CD4-positive, alpha-beta T cell treated with Interleukin-15 for 4 hours (primary cell): ENCODE measurements at places on chromosomes 6 and 20.
A peak's percentile ranks its signal among the peaks of the same experiment; 100 is the strongest.

- DNase-seq = no peak
Observed at GRCh38 chr6:37392821-37393220, 39.0 kb downstream of the RNF8 start.

- DNase-seq = no peak
Observed at GRCh38 chr6:22062807-22063408, 233.9 kb downstream of the PRL start.

- DNase-seq = peak; percentile 95
Observed at GRCh38 chr6:30742316-30743098, at the start of gene FLOT1. Gene FLOT1 (minus strand): TSS chr6:30742687. CDS start chr6:30742189, 498 bp downstream.

- DNase-seq = no peak
Observed at GRCh38 chr6:54541541-54541940, 233.3 kb downstream of the TINAG start.

DNA sequence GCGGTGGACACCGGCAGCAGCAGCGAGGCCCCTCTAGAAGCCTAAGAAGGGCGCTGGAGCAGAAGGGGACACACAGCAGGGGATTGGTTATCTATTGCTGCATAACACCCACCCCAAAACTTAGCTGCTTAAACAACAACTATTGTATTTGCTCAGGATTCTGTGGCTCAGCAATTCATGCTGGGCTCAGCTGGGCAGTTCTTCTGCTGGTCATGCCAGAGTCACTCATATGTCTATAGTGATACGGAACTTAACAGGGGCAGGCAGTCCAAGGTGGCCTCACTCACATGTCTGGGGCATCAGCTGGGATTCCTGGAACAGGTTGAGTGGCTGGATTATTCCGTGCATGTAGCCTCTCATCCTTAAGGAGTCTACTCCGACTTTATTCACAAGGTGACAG is 17.6 kb upstream of the PPP1R16B start:
- no peak for DNase-seq

GRCh38 chr20:31710423-31711108 is 12.1 kb downstream of the BCL2L1 start:
- DNase-seq = no peak

GRCh38 chr6:119116712-119117281 is 38.3 kb upstream of the FAM184A start:
- no peak for DNase-seq

DNA sequence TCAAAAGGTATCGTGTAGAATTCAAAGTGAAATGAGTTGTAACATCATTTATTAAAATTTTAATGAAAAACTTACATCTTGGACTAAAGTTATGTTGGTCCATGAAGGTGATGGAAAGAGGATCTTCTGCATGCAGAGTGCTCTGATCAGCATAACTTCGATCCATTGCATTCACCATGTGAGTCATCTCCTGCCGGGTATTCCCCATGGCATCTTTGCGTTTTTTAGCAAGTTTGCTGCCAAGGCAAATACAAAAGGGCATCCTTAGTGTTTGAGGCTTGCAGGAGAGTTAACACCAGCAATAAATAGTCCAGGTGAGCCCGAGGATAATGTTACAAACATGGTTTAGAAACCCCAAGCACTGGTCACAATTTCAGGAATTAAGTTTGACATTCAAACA is 104.2 kb upstream of the THEMIS start:
- DNase-seq = no peak

- DNase-seq = no peak
Observed at GRCh38 chr6:144718431-144718830, 433.3 kb downstream of the UTRN start.

DNA sequence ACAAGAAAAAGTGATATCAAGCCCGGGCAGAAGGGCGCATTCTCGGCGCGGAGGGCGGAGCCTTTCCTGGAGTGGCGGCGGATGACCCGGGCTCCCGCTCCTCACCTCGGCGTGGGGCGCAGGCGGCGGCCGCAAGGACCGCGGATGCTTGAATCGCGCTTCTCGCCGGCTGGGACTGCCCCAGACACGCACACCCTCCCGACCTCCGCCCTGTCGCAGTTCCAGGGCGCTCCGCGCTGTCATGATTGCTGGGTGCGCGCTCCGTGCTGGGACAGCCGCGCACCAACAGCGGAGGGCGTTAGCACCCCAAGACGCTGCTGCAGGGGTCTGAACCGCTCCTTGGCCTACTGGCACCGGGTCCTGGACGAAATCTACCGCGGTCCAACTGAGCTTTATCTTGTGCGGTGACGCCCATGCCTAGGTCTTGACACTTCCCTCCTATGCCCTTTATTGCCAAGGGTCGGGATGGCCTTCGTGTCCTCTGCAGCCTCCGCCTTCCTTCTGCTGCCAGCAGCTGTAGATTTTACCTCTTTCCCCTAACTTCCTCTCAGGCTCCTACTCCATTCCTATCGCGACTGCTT is 43.3 kb downstream of the IRAK1BP1 start:
- DNase-seq = no peak

DNA sequence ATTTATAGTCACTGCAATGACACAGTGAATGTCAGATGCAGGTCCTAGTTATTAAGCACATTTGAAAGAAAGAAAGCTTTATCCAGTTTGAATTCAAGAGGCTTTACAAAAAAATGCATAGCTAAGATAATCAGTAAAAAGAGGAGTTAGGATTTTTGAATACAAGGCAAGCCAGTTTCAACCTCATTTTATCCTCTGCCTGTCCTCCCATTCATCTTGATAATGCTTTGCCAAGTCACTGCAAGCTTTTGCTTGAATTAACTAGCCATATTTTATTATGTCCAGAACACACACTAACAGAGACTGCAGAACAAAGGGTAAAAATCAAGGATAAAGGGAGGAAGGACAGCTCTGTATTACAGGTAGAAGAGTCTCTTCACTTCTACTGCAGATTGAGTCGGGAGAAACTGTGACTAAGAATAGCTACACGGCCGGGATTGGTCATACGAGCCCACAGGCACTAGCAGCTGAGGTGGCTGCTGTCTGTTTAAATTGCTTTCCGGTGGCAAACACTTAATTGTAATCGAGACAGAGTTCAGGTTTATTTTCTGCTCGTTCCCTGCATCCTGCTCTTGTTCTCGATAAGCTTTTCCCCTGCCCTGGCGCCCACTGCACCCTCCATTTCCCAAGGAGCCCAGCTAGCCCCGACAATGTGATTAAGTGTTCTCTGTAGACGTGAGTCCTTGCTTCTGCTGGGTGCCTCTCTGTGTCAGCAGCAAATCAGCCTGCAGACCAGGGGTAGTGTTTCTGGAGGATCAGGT is 30.5 kb upstream of the AKAP12 start:
- no peak for DNase-seq

DNA sequence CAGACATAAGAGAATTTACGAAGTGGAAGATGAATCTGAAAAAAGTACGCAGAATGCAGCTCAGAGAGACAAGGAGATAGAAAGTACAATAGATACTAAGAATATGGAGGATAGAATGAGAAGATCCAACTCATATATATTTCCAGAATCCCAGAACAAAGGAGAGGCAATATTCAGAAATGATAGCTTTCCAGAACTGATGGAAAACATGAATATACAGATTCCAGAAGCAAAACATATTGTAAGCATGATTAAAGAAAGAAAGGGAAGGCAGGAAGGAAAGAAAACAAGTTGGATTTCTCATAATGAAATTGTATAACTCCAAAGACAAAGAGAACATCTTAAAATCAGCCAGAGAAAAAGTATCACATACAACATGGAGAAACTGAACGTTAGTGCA is 22.9 kb downstream of the GFRA4 start:
- no peak for DNase-seq

GRCh38 chr6:130575557-130575956 is 209.7 kb downstream of the TMEM200A start:
- no peak for DNase-seq

DNA sequence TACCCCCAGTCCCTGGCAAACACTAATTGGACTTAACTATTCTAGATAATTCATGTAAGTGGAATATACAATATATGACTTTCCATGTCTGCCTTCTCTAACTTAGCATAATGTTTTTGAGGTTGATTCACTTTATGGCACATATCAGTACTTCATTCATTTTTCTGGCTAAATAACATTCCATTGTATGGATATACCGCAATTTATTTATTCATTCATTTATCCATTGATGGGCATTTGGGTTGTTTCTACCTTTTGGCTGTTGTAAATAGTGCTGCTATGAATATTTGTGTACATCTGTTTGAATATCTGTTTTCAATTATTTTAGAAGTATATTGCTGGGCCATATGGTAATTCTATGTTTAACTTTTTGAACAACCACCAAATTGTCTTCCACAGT is 616.3 kb downstream of the UTRN start:
- DNase-seq = no peak

DNA sequence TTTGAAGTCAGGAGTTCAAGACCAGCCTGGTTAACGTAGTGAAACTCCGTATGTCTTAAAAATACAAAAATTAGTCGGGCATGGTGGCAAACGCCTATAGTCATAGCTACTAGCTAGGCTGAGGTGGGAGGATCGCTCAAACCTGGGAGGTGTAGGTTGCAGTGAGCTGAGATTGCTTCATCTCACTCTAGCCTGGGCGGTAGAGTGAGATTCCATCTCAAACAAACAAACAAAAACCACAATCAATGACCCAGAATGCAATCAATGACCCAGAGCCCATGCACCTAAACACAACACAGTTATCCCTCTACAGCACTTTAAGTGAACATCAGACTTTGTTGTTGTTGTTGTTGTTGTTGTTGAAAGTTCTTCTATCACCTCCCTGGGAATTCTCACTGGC is 77.9 kb downstream of the MYB start:
- DNase-seq = no peak

DNA sequence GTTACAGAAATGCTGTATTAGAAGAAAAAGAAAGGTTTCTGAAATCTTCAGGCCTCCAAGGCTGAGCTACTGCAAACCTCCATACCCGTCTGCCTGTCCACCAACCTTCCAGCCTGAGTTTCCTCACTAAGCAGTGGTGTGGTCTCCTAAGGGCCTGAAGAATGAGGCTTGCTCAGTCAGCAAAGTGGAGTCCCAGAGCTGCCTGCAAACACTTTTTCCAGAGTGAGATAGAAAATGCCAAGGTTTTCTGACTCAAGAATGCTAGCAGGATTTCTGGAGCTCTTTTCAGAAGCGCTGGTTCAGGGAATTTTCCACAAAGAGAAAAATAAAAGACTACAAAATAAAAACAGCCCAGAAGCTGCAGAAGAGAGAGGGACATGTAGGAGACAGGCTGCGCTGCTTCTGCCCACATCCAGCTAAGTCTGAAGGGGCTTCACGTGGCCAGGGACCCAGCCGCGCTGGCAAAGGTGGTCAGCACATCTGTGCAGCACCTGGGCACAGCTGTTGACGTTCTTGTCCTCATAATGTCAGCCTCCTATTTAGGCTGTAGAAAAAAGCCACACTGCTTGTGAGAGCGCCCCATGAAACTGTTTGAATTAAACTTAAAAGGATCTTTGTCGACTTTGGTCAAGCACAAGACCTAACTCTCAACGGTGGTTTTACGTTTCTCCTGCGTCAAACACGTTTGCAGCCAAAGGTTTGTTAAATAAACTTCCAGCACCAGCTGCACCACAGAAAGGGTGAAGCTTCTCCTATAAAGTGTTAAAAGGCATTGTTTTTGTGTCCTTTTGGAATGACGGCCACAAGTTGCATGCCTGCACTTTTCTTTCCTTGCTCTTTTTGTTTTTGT is 209.0 kb downstream of the THBS2 start:
- no peak for DNase-seq

DNA sequence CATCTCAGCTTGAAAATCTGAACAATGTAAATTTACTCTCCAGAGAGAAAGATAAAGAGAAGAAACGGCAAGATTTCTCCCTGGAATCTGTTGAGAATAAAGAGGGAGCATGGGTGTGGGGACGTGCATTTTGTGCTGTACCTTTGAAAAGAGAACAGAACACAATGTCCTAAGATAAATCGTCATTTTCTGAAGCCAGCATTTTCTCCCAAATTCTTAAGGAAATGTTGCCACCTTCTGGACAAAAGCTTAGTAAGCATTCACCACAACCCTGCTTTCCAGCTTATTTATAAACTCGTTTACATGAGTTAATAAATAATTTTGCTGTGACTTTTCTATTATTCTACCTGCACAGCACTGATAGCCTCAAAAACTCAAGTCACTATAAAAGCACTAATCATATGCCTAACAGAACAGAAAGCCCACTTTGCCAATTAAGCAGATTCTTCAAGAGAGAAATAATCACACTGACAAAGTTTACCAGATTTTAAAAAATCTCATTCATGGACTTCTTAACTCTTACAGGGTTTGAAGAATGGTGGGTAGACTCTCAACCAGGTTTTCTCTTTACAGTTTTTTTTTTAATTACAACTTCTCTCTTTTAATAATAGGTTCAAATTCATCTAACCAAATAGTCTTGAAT is 155.8 kb downstream of the MBOAT1 start:
- no peak for DNase-seq

- DNase-seq = no peak
Observed at GRCh38 chr6:44341095-44341890, 1.2 kb upstream of the SPATS1 start.

- DNase-seq = no peak
Observed at GRCh38 chr6:112946051-112946450, 598.9 kb downstream of the RFPL4B start.

GRCh38 chr6:25142506-25142905 is 136.7 kb upstream of the CARMIL1 start:
- no peak for DNase-seq

DNA sequence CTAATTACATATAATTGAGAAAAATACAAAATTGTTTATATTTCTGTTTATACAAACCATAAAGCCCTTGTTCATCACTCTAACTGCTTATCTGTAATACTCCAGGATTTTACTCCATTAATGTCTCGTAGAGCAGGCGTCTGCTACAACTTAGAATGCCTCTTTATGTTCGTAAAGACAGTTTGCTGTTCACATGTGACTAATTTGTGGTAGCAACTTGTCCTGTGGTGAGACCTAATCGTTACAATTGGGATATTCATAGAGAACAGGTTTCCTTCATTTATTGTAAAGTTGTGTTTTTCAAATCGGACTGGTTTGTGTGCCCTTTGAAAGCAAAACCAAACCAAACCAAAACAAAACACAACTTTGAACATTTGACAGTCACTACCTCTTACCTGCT is 149.7 kb downstream of the ASCC3 start:
- DNase-seq = no peak

- no peak for DNase-seq
Observed at GRCh38 chr20:15584507-15584906, 988.7 kb downstream of the KIF16B start.

DNA sequence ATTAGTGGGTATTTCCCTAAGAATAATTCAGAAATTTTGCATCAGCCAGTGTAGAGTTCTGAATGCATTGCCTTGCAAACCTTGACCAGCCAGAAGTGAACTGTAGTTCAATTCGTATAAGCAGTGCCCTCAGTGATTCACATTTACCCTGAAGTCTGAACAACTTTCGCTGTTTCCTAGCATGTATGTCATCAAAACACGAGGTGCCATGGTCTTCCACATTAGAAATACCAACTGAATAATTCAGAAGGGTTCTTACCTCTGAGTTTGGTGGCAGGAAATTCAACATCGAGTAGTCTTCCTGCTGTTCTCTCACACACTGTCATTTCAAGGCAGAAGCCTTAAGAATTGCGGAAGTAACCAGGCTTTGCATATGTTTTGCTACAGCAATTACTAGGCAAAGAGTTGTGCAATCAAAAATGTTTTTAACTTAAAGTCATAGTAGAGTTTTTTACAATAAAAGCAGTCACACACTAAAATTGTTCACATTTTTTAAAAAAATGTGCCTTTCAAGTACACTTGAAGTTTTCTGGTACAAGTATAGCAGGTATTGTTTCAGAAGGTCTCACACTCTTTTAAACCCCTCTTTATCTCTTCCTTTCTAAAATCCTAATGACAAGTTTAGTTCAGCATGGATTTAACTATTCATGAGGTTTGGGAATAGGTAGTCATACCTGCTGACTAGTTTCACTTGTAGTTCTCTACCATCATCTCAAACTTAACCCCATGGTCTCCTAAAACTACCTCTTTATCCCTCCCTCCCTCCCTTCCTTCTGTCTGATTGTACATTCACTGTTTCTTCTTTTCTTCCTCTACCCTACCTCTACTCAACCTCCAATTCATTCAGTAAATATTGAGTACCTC is 118.3 kb downstream of the STXBP5 start:
- peak; percentile 40 for DNase-seq
